ENCODE measurements at places on chromosomes 7 and 10.

DNA sequence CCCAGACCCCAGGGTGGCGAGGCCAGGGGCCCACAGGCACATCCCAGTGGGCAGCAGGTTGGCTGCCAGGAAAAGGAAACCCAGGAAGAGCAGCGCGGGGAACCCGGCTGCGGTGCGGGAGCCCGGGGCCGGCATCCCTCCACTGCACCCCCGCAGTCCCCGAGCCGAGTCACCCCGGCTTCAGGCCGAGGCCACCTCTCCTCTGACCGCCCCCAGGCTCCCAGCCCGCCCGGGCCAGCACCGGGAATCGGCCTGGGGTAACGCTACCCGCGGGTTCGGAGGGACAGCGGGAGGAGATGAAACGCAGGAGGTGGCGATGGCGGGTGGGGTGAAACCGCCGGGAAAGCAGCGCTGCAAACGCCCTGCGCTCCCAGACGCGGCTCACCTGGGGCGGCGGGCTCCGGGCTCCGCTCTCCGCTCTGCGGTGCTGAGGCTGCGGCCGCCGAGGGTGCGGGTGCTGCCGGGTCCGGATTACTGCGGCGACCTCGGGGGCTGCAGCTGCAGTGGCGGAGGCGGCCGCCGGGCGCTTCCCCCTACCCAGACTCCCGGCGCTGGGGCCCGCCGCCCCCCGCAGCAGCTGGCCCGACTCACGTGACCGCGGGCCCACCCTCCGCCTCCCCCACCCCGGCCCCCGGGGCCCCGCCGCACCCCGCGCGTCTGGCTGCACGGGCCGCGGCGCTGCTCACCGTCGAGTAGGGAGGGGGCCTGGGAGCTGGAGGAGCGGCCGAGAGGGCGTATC, at the start of gene SCRN1:
SCRN1 (minus strand) TSS at position 545 of the 739 bp plus-strand sequence. CDS start 20,734 bp downstream, outside the sequence.
- DNase-seq: no peak

DNA sequence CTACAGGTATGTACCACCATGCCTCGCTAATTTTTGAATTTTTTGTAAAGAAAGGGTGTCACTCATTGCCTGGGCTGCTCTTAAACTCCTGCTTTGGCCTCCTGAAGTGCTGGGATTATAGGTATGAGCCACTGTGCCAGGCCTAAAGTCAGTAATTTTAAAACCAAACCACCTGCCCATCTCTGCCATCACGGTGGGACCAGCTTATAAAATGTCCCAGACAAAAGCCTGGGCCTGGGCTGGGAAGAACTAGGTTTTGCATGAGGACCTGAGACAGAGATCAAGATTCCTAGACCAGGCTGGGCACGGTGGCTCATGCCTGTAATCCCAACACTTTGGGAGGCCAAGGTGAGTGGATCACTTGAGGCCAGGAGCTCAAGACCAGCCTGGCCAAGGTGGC, 395.6 kb downstream of the CALN1 start:
- no peak for DNase-seq

- no peak for DNase-seq
Observed at GRCh38 chr7:31648880-31649279, 38.1 kb upstream of the PPP1R17 start.

- DNase-seq: no peak
Observed at GRCh38 chr10:90352288-90352687, 505.6 kb downstream of the HTR7 start.

DNA sequence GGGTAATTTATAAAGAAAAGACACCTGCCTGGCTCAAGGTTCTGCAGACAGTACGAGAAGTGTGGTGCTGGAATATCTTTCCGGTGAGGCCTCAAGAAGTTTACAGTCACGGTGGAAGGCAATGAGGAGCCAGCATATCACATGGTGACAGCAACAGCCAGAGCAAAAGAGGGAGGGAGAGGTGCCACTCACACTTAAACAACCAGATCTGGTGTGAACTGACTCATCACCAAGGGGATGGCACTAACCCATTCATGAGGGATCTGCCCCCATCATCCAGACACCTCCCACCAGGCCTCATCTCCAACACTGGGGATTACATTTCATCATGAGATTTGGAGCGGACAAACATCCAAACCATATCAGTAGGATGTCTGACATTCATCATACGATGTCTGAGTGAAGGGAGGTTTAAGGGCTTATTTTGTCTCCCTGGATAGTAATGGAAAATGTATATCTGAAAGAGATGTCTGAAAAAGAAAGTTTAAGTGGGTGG, 23.5 kb upstream of the KBTBD2 start:
- DNase-seq: no peak

DNA sequence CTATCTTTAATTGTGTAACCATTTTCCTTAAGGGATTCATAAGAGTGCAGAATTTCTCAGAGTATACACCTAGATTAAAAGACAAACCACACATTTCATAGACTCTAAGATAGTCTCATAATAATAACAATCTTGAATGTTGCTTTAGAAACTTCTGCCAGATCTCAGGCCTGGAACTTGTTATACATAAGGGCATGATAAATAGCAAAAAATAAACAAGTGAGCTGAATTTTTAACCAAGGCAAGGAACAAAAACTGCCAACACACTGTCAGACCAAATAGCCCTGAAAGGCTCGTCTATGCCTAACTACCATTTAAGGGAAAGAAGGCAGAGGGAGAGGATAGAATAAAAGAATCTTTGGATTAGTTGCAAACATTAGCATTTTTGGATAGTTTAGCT, 65.8 kb upstream of the SEMA3C start:
- no peak for DNase-seq

GRCh38 chr10:49749556-49750491, 12.3 kb downstream of the OGDHL start:
- no peak for DNase-seq

DNA sequence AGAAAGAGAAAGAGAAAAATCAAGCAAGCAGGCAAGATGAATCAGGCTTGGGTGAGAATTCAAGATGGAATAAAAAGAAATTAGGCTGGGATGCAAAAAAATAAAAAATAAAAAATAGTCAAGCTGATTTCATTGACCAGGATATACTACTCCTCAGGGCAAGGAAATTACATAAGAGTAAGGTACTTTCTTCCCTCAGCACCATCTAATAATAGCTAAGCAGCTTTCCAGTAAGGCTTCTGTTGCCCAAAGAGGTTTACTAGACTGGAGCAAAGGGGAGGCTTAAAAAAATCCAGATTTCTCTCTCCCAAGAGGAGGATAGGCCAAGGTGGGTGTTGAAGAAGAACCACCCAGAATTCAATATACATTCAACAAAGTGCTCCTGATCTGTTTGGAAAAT, 93.6 kb downstream of the NEURL1 start:
- DNase-seq: no peak

- no peak for DNase-seq
Observed at GRCh38 chr7:101058355-101058754, 26.9 kb upstream of the TRIM56 start.

- no peak for DNase-seq
Observed at GRCh38 chr7:36736090-36736898, 12.0 kb upstream of the AOAH start.

DNA sequence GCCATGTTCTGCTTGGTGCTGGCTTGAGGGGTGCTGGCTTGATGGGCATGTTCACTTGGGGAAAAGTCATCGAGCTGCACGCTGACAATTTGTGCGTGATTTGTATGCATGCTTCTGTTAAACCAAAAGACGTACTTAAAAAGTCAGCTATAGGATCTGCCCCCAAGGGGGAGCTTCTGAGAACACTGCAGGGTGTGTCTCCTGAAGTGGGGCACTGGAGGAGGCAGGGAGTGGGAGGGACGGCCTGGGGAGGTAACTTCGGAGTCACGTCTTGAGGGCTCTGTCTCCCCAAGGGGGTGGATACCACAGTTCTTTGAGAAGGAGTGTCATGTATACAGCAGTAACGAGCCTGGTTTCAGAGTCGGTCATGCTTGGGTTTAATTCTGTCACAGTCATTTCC, 406.5 kb downstream of the PLXNA4 start:
- no peak for DNase-seq

DNA sequence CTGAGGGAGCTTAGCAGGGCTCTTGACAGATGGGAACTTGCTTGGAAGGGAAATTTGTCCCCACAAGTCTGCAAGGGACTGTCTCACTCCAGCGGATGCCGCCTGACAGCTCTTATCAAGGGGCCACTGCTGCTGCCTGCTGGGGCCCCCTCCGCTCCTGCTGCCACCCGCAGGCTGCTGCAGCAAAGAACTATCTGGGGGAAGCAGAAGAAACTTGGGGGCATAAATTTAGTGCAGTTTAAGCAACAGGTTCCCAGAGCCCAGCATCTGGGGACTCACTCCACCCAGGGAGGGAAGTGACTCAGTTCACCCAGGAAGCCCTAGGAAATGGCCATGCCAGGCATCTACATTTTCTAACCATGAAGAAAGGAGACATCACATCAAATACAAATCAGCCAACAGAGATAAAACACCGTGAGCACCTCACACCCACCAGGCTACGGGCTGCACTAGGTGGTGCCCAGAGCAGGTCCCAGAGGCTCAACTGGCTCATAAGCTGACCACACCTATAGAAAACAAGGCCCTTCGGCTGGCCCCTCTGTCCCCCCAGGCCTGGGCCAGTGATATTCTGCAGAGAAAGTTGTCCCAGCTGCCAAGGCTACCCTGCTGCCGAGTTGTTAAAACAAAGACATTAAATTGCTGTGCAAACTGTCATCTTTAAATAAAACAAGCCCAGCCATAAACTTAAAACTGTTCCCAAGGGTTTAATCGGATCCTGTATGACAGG, 3.7 kb downstream of the RGS10 start:
- DNase-seq: no peak

GRCh38 chr7:2811476-2812113, 32.5 kb downstream of the GNA12 start:
- DNase-seq: no peak

DNA sequence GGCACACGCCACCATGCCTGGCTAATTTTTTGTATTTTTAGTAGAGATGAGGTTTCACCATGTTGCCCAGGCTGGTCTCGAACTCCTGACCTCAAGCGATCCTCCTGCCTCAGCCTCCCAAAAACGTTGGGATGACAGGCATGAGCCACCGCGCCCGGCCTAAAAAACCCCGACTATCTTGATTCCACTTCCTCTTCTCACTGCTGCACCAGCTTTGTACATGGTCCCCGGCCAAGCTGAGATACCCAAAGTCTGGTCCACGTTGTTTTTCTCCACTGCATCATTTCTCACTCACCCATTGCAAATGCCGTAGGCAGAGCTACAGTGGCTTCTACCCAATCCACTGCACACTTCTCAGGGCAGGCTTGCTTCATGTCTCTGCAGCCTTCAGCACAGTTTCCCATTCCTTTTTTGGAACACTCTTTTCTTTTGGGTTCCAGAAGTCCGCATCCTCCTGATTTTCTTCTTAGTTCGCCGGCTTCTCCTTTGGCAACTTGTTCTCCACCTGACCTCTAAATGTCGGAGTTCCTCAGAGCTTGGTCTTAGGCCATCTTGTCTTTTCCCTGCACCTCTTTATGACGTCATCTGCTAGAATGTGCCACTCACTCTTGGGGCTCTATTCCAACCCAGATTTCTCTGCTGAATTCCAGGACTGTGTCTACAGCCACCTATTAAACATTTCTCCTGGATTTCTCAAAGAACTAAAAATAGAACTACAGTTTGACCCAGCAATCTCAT, 6.0 kb upstream of the GNB2 start:
- DNase-seq: no peak

DNA sequence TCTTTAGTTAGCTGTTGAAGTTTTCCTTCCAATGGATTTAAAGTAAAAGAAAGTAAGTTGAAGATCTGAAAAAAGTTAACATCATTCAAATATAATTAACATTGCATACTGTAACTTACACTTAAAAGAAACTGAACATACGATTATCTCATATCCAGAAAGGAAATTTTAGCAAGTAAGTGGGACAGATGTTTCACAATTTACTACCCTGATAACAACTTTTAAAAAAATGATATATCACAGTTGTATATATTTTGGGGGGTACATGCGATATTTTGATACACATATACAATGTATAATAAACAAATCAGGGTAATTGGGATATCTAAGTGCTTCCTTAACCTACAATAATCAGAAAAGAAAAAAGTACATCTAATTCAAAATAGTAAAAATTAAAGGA, 44.2 kb downstream of the ASZ1 start:
- no peak for DNase-seq

GRCh38 chr10:48231178-48231577, 43.3 kb downstream of the FRMPD2 start:
- no peak for DNase-seq

- DNase-seq: no peak
Observed at GRCh38 chr7:27869056-27869455, 129.1 kb downstream of the TAX1BP1 start.
